ENCODE measurements at places on chromosomes 16 and 17.

DNA sequence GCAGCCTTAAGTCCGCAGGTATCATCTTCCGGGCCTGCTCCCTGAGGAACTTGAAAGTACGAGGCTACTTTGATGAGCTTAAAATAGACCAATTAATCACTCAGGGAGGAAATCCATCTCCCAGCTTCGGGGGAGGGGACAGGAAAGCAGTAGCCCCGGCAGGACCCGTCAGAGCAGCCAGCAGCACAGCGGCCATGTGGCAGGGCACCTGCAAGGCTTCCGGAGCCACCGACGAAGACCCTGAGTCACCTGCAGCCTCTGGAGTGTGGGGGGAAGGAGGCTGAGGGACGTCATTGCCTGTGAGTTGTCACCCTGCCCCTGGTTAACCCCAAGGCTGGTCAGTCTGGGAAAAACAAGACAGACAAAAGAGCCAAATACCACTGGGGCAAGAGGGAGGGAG lies 4.4 kb upstream of the CYB561 start:
- DNase-seq: no peak

DNA sequence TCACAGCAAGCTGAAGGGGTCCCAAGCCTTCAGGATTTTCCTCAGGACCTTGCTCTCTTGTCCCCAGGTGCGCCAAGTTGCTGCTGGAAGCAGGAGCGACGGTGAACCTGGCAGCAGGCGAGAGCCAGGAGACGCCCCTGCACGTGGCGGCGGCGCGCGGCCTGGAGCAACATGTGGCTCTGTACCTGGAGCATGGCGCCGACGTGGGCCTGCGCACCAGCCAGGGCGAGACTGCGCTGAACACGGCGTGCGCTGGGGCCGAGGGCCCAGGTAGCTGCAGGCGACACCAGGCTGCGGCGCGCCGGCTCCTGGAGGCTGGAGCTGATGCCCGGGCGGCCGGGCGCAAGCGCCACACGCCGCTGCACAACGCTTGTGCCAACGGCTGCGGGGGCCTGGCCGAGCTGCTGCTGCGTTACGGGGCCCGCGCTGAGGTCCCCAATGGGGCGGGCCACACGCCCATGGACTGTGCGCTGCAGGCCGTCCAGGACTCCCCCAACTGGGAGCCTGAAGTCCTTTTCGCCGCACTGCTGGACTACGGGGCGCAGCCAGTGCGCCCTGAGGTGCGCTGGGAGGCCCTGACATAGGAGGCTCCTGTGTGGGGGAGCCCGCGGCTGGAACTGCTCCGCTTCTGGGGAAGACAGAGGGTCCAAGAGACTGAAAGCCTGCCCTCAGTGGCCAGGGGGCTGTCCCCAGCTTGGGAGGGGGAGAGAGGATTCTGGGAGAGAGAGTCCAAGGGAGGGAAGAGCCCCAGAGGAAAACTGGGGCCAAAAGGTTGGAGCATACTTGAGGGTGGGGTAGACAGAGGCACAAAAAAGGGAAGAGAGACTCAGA lies 6.4 kb downstream of the ASB16 start:
- no peak for DNase-seq

- peak; percentile 72 for DNase-seq
These were observed 66.8 kb downstream of the KPNA2 start for GRCh38 chr17:68102318-68102758.

DNA sequence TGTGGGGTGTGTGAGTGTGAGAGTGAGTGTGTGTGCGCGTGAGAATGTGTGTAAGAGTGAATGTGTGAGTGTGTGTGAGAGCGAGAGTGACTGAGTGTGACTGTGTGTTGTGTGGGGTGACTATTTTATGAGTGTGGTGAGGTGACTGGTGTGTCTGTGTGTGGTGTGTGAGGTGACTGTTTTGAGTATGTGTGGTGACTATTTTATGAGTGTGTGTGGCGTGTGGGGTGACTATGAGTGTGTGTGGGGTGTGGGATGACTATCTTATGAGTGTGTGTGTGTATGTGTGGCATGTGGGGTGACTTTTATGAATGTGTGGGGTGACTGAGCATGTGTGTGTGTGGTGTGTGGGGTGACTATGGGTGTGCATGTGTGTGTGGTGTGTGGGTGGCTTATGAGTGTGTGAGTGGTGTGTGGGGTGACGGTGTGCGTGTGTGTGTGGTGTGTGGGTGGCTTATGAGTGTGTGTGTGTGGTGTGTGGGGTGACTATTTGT lies 152.9 kb upstream of the PLCG2 start:
- no peak for DNase-seq

DNA sequence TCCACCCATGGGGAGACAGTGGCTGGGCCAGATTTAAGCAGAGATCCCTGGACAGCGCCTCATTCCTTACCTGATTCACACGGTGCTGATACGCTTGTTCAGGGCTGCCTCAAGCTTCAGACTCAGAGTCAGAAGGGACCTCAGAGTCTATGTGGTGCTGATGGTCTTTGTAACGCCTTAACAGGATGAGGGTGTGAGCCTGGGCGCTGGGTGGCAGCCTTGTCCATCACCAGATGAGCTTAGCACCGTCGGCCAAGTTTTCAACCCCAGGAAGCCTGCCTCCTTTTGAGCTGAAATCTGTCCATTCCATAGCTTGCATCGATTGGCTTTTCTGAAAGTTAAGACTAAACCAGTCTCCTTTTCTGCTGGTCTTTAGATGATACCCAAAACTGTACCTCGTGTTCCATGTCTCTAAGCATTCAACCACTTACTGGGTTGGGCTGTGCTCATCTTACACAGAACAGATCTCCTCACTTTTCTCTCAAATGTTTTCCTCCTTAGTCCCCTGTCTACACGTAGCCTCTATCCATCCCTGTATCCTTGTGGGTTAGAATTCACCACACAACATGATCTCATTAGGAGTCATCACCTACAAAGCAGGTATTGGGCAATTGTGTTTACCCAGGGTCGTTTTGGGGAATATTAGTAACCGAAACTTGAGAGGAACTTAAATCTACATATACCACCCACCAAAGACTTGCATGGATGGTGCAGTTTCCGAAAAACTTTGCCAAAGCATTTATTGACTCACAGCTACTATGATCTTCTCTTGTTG lies 573.4 kb downstream of the CDH13 start:
- no peak for DNase-seq

DNA sequence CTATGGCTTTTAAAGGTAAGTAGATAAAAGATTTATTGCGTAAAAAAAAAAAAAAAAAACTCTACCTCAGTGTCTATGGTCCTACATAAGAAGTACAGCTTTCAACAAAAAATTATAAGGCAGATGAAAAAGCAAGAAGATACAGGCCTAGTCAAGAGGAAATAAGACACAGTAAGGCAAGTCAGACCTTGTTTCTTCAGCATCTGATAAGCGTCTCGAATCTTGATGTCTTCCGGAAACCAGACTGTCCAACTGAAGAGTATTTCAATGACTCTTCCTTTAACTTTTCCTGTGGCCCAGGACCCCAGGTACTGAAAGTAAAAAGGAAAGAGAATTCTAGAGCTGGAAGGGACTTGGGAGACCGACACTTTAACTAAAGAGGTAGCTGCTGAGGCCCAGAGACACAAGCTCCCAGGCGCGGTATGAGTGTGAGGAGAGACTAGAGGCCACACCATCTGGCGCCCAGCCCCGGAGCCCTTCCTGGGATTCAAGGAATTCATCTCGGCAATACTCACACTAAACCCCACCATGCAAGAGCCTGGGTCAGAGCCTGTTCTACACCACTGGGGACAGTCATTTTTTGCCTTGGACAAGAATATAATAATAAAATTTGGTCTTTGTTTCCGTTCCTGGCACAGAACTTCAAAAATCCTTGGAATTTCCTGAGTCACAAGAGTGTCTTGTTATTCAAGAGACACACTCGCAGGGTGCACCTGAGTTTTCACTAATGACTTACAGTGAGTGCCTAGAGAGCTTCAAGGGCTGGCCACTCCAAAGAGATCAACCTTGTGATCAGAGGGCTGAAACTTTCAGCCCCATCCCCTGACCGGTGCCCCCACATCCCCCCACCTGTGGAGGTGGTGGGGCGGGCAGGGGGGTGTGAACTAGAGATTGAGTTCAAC lies 18.6 kb downstream of the GGA2 start:
- DNase-seq: no peak

DNA sequence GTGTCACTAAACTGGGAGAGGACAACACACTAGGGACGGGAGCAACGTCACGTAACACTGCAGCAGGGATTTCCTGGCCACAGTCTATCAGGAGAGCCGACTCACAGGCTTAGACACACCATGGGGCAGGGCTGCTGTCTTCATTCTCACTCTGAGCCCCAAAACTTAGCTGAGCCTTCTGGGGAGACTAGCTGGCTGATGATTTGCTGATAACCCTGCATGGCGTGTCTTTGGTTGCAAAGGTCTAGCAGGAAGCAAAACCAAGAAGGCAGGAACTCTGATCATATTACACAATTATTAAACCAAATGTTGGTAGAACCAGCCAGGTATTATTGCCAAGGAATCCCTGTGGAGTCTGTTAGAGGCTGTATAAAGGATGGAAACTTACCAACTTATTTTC lies 345.0 kb downstream of the SLC39A11 start:
- no peak for DNase-seq

DNA sequence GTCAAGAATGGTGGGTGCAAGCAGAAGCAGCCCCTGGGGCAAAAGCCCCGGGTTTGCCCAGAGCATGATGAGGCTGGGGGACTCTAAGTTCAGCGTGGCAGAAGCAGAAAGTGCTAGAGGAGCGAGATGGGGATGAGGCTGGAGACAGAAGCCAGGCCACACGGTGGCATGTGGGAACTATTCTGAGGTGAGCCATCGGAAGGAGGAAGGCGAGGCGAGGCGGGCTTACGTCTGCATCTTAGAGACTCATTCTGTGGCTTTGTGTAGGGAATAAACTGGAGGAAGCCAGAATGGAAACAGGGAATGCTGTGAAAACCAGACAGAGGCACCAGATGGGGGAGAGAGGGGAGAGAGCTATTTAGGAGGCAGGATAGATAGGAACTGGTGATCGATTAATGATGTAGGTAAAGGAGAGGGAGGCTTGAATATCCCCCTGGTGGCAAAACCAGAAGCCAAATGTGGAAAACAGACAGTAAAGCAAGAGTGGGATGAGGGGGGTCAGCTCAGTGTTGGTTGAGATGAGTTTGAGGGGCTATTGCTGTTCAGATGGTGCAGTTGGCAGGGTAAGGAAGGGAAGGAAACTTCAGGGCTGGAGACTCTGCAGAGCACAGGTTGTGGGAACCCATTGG lies 3.1 kb upstream of the TNFSF13 start:
- no peak for DNase-seq

- DNase-seq: no peak
These were observed 5.2 kb upstream of the TCAP start for GRCh38 chr17:39660011-39660360.

DNA sequence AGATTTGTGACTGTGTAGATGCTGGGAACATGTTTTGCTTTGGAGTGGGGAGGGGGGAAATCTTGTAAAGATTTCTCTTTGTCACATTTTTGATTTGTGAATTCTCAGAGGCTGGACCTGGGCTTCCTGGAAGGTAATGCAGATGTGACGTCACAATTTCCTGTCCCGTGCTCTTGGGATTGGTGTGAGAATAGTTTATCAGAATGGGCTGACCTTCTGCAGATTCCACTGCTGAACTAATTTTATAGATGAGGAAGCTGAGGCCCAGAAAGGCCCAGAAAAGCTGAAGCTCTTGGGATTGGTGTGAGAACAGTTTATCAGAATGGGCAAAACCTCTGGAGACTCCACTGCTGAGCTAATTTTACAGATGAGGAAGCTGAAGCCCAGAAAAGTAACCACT lies 34.0 kb downstream of the HS3ST3B1 start:
- peak; percentile 67 for DNase-seq

GRCh38 chr16:12225806-12226465 lies 249.4 kb downstream of the SNX29 start:
- no peak for DNase-seq

DNA sequence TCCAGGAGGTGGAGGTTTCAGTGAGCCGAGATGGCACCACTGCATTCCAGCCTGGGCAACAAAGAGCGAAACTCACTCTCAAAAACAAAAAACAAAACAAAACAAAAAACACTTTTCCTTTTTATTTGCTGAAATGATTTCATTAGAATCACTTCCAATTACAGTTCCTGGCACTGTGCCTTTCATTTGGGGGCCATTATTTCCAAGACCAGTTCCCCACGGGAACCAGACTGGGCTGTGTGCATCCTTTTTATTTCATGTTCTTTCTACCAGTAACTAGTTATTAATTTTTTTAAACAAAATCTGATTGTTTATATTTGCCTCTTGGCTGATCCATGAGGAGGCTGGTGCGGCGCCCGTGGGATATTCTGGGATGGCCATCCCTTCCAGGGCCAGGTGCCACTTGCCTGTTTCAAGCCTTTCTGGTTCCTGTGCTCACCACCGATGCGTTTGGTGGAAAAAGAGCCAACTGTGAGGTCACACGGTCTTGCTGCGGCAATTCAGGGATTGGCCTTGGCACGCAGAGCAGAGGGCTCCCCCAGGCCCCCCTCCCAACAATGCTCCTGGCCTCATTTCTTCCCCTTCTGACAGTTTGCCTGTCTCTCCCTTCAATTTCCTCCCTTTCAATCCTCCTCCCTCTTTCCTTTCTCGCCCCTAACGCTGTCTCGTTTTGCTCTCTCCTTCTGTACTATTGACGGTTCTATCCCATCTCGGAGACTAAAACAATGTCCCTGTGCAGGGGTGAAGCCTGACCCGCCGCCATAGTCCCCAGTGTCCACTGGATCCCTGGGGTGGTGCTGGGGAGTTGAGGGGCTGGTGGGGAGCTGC lies 13.4 kb downstream of the UBALD1 start:
- DNase-seq: no peak

GRCh38 chr17:39139161-39139511 lies 12.3 kb downstream of the PLXDC1 start:
- DNase-seq: no peak

DNA sequence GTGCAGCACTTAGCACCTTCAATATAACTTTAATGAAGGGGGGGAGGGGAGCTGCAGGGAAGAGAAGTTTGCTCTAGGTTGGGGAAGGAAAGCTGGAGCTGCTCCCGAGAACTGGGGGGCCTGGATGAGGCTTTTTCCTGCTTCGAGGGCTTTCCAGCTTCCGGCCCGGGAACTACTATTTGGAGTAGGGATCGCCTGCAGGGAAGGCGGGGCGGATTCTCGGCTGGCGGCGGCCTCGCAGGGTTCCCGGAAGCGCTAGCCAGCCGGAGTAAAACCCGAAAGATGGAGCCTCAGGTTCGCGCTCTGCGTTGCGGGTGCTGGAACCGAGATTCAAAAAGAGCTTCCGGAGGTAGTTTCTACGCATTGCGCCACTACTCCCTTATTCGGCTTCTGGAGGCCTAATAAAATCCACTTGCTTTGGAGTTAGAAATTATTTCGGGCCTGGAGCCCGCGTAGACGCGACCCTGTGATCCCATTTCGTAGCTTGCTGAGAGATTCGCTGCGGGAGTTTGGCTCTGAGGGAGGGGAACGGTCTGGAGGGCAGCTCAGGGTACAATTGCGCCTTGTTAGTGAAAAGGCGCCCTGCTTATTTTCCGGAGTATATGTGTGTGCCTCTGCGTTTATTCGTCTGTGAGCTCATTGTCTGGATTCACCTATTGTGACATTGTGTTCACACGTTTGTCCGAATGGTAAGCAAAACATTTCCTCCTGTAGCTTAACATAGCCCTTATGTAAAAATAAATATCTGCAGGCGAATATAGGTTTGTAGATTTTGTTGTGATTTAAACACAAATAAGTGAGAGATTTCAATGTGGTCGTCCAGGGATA lies 652 bp downstream of the PRAC2 start:
- DNase-seq: peak; percentile 68

All from activated effector memory CD4-positive, alpha-beta T cell treated with anti-CD3 and anti-CD28 coated beads, Interleukin-2, amount 50 U/mL, for 16 hours (primary cell).